ENCODE measurements at places on chromosomes 1 and 21. TPM values are rescaled to one million over a fixed set of nuclear protein-coding genes. Genes with fewer than 3 reads are reported as not detected.

Gene SERINC2
- 61.3 TPM for polyA plus RNA-seq

- DNase-seq, result no peak
Measured at GRCh38 chr1:52554756-52555155, 1.9 kb upstream of the TUT4 start.

GRCh38 chr1:162351246-162351842 lies 25.3 kb downstream of the SPATA46 start:
- no peak for DNase-seq

Gene SMIM1
- polyA plus RNA-seq, result 2.5 TPM

DNA sequence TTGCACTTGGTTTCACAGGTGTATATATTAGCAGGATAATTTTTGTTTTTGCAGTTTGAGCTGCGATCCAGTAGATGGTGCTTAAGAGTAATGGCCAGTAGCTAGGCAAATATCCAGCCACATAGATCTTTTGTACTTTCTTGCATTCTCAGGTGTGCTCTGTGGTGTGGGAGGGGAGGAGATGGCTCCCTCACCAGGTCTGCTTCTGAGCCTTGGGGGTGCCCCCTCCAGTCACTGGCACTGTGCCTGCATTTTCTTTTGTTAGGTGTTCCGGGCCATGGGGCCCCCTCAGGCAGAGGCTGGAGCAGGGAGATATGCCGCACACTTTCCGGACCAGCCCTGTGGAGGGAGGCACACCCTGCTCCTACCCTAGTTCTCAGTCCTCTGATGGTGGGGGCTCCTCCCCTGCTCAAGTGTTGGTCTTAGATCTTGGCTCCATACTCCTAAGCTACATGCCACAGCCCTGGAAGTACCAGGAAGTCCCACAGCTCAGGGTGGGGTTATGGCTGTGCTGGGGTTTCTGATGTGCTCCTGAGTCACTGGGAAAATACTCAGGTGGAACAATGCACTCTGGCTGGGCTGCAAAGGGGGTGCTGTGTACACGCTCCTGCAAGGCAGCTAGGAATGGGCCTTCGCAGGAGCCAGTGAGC lies 197.6 kb upstream of the DMRTA2 start:
- no peak for DNase-seq

Gene SHISAL2A
- not detected for polyA plus RNA-seq

Gene SEMA4A
- 0.58 TPM for polyA plus RNA-seq
